Peyer's patch (tissue), 4 donors: ENCODE measurements at places on chromosomes 13 and 19. TPM values are rescaled to one million over a fixed set of nuclear protein-coding genes. Genes with fewer than 3 reads are reported as not detected.

The PLPP2 gene
- 42.1 TPM for total RNA-seq

The PEG3 gene
- total RNA-seq: 1.9 TPM

The ZNF439 gene
- total RNA-seq: 16.4 TPM

The ZNF792 gene
- total RNA-seq: 7.4 TPM

The MEIS3 gene
- total RNA-seq: 9.5 TPM

The CBLC gene
- total RNA-seq: 100 TPM

The PNMA8A gene
- total RNA-seq: not detected

The PRRG2 gene
- total RNA-seq: 20.8 TPM

The PROZ gene
- total RNA-seq: not detected

The CYP4F11 gene
- total RNA-seq: not detected

The LILRB3 gene
- not detected for total RNA-seq

The FAAP24 gene
- total RNA-seq: not detected

The CYP2A13 gene
- total RNA-seq: not detected

The ONECUT3 gene
- total RNA-seq: not detected

The MEGF8 gene
- 23.9 TPM for total RNA-seq

The PLEKHA4 gene
- total RNA-seq: 2.8 TPM

The RFPL4A gene
- total RNA-seq: not detected

The JAK3 gene
- 5.1 TPM for total RNA-seq

The ZNF556 gene
- not detected for total RNA-seq

The CGB1 gene
- not detected for total RNA-seq
